ENCODE measurements at places on chromosomes 4 and X. TPM values are rescaled to one million over a fixed set of nuclear protein-coding genes. Genes with fewer than 3 reads are reported as not detected.

- DNase-seq, result no peak
These were observed 746 bp downstream of the TCEAL7 start for GRCh38 chrX:103330681-103331288.

DNA sequence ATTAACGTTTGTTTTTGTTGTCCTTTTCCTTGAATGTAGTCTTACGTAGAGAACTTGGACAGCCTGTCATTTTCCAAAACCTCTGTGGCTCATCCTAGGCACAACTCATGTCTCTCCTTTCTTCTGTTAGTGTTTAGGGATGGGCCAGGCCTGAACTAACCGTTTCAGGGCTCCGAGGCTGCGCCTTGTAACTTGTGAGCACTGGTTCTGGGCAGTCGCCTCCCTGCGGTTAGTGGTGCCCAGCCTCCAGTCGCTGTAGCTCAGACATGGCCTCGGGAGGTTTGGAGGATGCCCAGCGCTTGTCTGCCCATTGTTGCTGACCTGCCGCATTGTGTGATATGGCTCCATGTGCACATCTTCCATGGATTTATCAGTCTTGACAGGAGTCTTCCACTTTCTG lies 32.8 kb downstream of the TMEM131L start:
- no peak for DNase-seq

- peak; percentile 45 for DNase-seq
These were observed 15.0 kb downstream of the C4orf51 start for GRCh38 chr4:145694929-145695328.

DNA sequence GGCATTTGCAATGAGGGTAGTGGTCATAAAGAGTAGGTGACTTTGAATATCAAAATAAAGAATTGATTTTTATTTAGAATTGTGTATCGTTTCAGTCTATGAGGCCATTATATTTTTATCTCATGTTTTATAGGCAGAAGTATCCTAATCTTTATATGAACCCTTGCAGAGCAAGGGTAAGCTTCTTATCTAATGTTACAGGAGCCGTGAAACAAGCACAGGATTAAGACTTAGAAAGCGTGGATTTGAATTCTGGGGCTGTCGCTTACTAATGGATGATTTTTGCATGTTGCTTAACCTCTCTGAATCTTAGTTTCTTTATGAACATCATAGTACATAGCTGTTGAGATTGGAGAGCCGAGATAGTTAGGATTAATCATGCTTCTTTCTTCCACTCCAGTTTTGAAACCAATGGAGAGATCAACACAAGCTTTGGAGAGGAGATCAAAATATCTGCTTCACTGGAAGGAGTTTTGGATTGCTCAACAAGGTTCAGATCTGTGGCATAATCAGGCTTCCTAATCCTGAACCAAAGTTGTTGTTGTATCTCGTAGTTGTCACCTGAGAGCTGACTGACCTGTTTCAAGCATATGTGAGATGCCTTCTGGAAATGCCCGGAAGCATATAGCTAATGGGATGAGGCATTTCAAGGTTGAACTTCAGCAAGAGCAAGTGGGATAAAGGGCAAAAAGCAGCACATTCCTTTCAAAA lies 166.9 kb upstream of the GK2 start:
- no peak for DNase-seq

GRCh38 chr4:1502501-1502886 lies 96.3 kb upstream of the NKX1-1 start:
- no peak for DNase-seq

- peak; percentile 83 for DNase-seq
These were observed 27.4 kb upstream of the PLAC1 start for GRCh38 chrX:134685668-134686067.

DNA sequence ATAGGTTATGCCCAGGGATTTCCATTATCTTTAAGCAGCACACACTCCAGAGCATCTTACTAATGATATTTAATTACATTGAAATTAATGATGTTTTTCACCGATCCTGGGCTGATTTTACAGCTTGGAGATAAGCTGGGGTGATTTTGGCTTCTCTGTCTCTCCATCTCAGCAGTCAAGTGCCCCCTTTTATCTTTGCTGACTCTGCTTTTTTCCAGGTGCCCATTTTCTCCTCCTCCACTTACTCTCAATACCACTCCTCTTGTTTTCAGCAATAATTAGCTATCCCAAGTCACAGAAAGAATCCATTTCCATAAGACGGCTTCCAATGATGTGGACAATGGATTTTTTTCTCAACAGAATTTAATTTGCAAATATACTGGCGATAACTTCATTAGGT lies 266.7 kb downstream of the GBA3 start:
- no peak for DNase-seq

Gene PYURF
- total RNA-seq, result 76.2 TPM

Gene CRLF2
- not detected for total RNA-seq

Gene XAGE1B
- not detected for total RNA-seq
